Ecto neural progenitor cell (in vitro differentiated cells): ENCODE measurements at places on chromosomes 5 and 9.

GRCh38 chr9:120531683-120532300, 48.2 kb downstream of the CDK5RAP2 start:
- DNase-seq = no peak

- no peak for DNase-seq
These were observed 4.7 kb upstream of the VAV2 start for GRCh38 chr9:133996531-133997520.

GRCh38 chr5:35758151-35758724, 98.5 kb upstream of the IL7R start:
- no peak for DNase-seq

DNA sequence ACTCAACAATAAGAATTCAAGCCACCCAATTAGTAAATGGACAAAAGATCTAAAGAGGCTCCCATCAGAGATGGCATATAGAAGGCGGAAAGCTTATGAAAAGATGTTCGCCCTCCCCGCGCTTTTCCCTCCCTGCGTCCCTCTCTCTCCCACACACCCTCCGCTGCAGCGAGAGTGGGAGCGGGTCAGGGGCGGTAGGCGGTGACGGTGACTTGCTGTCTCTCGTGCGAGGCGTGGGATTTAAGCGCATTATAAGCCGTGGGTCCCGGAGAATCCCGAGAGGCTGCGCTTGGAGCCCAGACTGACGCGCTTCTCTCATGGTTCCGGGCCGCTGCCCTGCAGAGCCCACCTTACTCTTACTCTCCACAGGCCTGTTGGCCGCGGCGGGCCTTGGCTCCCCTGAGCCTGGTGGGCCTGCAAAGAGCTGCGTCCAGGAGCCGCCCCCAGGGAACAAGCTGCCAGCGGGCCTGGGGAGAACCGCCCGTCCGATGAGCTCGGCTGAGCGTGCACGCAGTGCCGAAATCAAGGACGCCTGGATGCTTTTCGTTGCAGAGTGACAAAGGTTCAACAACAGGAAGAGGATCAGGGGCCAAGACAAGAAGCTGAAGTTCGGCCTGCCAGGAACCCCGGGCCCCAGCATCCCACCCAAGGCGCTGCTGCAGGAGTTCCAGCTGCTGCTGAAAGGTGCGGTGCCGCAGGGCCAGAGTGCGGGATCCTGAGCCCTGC, 42.6 kb upstream of the BICD2 start:
- DNase-seq = no peak

GRCh38 chr9:15227491-15227890, 79.5 kb downstream of the TTC39B start:
- DNase-seq = no peak

DNA sequence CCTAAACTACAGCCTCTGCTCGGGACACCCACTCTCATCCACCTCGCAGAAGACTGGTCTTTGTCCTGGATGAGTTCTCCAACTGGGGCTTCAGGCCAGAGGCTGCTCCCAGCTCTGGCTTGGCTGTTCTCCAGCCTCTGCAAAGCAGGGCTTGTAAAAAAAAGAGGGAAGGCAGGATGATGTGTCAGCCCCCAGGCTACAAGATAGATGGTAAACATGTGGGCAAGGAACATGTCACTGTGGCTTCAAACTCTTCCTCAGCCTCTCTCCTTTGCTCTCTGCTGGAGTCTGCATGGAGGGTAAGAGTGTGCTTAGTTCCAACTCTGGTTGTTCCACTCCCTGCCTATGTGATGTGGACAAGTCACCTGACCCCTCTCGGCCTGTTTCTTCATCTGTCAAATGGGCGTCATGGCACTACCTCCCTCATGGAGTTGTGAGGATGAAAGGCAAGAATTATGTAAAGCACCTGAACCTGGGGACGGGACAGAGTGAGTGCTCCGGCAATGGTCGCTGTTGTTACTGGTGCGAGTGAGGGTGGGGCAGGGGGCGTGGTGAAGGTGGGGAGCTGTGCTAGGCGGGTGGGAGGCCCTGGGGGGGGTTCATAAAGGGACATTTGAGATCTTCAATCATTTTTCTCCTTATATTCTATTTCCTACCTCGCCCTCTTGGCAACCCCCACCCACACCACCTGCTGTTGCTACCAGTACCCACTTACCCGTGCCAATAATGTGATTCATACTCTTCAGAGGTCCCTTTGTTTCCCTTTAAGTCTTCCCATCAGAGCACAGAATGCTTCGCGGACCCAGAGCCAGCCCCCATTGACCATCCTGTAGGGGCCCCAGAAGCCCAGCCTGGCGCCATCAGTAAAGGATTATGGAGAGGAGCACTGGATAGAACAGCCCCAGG, 6.8 kb upstream of the ZNF79 start:
- DNase-seq = no peak
